NCI-H1436 (cell line): ENCODE measurements at places on chromosomes 3 and 15.

- no peak for DNase-seq
These were observed 4.2 kb downstream of the TBC1D23 start for GRCh38 chr3:100265016-100265415.

DNA sequence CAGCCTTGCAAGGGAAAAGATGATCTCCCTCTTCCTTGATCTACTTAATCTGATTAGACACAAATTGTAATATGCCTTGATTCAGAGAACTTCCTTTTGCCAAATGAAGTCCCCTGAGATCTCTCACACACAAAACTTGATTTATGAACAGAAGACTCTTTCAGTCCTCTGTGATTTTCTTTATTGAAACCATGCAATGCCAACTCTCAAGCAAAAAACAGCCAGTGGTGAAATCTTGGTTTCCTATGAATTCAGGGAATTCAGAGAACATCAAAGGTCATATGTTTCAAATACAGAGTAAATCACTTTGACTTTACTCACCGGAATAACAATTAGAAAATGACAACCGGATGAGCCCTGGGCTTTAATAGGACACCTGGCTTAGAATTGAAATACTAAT is 211.7 kb downstream of the ABHD5 start:
- DNase-seq = no peak

DNA sequence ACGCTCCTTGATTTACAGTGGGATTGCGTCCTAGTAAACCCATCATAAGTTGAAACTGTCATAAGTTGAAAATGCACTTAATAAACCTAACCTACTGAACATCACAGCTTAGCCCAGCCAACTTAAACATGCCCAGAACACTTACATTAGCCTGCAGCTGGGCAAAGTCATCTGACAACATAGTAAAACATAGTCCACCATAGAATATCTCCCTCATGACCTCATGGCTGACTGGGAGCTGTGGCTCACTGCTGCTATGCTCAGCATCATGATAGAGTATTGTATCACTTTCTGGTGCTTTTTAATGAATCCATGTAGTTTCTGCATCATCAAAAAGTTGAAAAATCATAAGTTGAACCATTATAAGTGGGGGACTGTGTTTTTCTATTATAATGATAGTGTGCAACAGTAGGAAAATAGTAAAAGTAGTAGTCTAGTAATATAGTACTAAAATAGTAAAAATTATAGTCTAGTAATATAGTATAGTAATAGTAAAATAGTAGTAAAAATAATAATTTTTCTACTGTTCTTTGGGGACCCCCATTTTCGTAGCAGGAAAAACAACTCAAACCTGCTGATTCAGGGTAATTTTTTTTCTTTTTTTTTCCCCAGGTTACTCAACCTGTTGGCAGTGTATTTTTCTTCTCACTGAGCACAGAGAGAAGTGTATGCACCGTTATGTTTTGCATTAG is 233.5 kb downstream of the MYRIP start:
- no peak for DNase-seq

DNA sequence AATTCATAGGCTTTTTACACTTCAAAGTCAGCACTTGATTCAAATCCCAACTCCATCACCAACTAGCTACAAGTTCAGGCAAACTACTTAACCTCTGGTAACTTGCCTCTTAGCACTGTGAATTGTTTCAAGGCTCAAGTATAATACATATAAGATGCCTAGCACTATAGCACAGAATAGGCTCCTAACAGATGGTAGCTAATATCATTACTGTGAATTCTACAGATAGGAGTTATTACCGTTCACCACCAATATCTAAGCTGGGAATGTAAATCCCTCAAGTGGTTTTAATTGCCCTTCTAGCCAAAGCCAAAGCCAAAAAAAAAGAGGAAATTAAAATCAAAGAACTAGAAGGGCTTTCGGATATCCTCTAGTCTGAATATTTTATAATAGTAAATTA is 15.4 kb downstream of the DLG1 start:
- DNase-seq = no peak

GRCh38 chr15:27601239-27601960 is 497.7 kb downstream of the OCA2 start:
- DNase-seq = no peak

DNA sequence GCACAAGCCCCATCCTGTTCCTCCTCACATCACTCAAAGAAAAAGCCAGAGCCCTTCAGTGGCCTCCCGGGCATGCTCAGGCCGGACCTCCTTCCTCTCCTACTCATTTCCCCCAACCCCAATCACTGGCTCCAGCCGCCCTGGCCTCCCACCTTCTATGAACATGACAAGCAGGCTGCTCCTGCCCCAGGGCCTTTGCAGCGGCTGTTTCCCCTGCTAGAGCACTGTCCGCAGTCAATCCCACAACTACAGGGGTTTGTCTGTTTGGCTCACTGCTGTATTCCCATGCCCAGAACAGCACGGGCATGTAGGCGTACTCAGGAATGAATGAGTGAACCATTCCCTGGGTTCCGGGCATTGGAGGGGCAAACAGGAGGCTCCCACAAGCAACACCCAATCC is 139.8 kb upstream of the PRR20G start:
- no peak for DNase-seq

DNA sequence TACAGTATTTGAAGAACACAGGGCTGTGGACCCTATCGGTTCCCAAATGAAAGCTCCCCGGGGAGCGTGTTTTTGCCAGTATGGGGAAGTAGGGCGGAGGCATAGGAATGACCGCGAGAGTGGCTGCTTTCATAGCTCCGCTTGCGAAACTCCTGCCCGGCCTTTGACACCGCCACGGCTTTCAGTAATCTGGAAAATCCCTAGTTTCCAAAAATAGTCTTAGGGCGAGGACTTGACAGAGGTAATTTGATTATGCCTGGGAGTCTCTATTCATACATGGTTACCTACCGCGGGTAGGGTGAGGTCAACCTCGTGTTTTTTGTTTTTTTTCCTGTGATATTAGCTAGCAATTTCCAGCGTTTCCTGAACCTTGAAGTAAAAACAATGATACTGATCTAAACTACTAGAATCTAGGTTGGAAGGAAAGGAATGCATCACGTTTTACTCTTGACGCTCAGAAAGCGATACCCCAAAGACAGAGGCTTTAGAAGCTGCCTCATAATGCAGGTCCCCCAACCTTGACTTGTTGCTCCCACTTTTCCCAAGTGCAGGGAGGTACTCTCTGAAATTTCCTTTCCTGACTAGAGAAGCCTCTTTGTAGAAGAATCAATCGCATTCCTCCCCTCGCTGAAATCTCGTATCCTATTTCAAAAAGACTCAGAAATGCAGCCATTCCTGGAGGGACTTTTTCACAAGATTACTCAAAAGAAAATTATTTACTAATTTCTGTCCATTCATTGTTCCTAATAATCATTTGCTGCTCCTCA is 894 bp upstream of the CCNL1 start:
- DNase-seq = peak; percentile 54

GRCh38 chr15:100668348-100668745 is 66.0 kb downstream of the ASB7 start:
- DNase-seq = no peak

DNA sequence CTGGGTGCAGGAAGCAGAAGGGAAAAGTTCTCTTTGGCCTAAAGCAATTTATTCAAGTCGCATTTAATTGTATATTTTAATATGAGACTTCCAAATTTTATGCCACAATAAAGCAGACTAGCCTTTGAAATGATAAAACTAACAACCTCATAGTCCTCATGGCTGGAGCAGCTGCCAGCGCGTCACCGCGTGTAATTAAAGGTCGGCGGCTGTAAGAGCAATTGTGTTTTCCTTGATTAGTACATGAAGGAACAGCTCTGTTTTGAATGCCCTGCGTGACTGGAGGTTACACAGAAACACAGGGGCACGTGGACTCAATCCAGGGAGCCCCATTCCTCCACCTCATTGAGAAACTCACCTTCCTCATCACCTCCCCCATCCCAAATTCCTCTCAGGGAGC is 10.1 kb upstream of the LRRC15 start:
- peak; percentile 65 for DNase-seq

DNA sequence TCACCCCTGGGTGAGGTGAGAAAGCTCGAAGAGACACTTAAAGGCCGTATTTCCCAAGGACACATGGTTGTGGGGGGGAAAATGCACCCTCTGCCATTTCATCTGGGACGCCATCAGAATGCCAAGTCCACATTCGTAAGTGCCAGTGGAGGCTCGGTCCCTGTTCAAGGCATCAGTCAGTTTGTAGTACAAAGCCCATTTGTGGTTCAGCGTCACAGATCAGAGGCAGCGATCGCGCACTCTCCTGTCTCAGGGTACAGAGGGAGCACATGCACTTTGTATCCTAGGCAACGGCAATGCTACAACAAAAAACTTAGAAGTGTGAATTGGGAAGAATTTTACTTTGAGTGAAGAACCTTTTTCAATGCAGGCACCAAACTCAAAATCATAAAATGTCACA is 27.2 kb downstream of the SEMA6D start:
- DNase-seq = no peak

- no peak for DNase-seq
These were observed 13.5 kb upstream of the PCOLCE2 start for GRCh38 chr3:142902356-142902755.

DNA sequence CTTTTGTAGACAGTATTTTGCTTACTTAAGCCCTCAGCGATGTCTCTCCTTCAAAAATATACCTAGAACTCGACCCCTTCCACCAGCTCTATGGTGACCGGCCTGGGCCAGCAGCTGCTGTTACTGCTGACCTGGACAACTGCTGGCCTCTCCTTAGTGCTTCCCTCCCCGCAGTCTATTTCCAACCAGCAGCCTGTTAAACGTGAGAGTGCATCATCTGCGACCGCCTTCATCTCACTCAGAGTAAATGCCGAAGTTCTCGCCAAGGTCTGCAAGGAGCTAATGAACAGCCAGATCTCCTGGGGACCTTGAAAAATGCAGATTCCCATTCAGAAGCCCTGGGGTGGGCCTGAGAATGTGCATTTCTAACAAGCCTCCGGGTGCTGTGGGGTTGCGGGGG is 86.7 kb downstream of the RPLP1 start:
- DNase-seq = no peak

GRCh38 chr3:12966847-12967605 is 106.2 kb downstream of the IQSEC1 start:
- DNase-seq = no peak

GRCh38 chr3:133779626-133780203 is 25.9 kb upstream of the SRPRB start:
- DNase-seq = no peak

DNA sequence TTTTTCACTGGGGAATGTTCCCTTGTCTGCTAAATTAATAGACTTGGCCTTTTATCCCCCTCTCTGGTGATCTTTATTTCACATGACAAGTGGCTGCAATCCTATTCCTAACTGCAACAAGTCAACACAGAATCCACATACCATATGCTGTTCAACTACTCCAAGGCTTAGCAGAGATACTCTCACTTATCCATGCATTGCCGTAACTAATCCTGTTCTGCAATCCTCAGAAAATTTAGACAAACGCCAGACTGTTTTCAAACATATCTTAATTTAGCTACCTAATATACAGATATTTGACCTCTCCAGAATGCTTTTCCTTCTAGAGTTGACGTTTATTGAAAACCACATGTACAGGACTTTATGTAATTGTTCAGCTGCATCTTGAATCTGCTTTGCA is 37.9 kb downstream of the EID1 start:
- DNase-seq = no peak

DNA sequence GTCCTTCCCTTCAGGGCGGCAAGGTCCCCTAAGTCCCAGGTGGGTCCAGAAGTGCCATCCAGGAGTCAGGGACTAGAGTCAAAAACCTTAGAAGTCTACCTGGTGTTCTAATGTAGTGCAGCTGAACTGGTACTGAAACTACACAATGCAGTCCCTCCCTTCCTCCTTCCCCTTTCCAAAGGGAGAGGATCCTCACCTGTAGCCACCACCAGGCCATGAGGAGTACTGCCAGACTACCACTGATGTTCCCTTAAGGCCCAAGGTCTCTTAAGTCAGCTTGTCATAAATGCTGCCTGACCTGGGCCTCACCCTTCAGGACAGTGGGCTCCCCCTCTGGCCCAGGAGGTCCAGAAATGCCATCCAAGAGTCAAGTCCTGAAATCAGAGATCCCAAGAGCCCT is 98.9 kb downstream of the ULK4 start:
- DNase-seq = no peak

GRCh38 chr15:66053991-66054390 is 184.7 kb downstream of the RAB11A start:
- DNase-seq = no peak

DNA sequence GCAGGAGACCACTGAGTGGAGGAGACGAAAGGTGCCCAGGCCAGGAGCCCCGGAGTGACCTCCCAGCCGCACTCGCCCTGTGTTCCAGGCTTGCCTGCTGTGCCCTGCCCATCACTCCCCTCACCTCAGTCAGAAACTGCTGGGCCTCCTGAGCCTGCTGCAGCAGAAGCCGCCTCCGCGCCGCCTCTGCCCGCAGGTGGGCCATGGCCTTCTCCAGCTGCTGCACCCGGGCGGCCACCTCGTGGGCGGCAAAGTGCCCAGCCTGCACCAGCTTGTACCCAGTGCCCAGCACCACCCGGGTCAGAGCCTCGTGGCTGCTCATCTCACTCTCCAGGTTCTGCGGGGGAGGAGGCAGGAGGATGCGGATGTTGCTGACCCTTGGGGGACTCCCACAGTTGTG is 17.6 kb downstream of the PLA2G4B start:
- no peak for DNase-seq

DNA sequence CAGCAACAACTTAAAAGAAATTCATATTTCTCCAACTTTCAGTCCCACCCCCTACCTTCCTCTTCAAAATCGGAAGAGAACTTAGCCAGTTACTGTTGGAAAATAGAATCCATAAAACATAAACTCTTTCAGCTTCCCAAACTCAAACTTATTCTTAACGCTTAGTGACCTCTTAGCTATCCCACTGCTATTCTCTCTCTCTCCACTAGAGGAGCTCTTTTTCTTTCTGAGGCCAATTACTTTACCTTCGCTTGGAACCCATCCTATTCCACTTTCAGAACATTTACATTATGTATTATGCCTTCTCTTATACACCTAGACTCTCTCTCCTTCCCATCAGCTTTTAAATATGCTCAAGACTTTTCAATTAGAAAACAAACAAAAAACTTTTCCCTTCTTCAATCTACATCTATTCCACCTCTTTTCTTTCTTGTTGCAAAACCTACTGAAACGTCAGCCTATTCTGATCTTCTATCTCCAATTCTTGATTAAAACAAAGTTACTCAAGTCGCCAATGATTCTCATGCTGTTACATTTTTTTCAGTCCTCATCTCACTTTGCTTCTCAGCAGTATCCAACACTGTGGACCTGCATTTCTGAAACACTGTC is 13.4 kb upstream of the GHSR start:
- peak; percentile 27 for DNase-seq

GRCh38 chr15:55775316-55775715 is 32.4 kb upstream of the PRTG start:
- DNase-seq = no peak

GRCh38 chr3:23303601-23304217 is 100.6 kb downstream of the UBE2E2 start:
- DNase-seq = no peak

- DNase-seq = no peak
These were observed 101.1 kb upstream of the IGF1R start for GRCh38 chr15:98547275-98547674.
